ENCODE measurements at places on chromosomes 4 and X.

GRCh38 chr4:140346136-140346535 lies 27.3 kb upstream of the SCOC start:
- no peak for DNase-seq

DNA sequence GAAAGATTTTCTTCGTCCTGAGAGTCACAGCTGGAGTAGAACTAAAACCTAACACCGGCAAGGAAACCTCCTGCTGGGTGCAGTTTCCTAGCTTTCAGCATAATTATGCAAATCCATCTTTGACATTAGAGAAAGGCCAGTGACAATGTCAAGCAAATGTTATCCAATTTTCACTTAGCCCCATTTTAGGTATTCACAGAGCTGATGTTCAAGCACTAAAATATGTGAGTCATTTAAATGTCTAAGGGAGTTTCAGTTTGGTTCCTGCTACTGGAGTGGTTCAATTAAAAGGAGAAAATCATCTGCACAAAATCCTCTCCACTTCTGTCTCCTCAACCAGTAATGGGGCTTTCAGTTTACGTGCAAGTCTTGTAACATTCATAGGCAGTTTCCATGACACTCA lies 37.1 kb upstream of the AMOT start:
- no peak for DNase-seq

DNA sequence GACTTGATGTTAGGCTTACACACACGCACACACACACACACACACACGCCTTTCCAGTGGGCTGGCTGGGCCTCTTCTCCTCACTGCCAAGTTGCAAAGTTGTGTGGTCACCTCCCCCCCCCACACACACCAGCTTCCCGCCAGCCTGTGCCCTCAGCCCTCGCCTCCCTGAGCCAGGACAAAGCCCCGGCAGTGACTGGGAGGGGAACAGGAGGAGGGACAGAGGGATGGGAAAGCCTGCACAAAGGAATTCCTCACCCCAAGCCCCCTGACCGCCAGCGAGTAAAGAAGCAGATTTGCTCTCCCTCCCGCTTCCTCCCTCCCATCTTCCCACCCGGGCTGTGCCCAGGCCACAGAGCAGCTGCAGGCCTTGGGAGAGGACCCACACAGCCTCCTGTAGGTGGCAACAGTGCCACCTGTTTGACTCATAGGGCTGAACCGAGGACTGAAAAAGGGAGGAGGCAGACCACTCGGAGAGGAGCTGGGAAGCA lies at the start of gene GDPD2:
GDPD2 (plus strand) TSS at position 464 of the 491 bp plus-strand sequence. CDS start 1,671 bp downstream, outside the sequence.
- DNase-seq = no peak

DNA sequence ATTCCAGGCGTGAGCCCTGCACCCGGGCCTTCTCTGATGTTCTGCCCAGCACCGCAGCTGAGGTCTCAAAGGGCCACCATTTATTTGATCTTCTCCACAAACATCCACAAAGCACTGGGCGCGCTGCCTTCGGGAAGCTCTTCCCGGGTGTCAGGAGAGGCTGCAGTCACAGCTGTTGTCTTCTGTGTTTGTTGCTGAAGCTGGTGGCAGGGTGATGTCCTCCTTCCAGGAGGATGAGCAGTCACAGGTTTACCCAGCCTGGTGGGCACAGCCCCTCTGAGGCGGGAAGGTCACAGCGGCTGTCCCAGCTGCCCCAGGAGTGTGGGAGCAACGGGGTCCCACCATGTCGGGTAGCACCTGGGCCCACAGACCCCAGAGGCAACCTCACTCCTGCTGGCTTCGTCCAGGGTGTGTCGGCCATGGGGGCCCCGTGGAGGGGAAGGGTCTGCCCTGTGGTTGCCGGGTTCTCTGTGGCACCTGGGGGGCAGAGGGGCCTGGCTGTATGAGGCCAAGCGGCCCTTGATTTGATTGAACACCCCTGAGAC lies 27.6 kb downstream of the FGFRL1 start:
- no peak for DNase-seq

DNA sequence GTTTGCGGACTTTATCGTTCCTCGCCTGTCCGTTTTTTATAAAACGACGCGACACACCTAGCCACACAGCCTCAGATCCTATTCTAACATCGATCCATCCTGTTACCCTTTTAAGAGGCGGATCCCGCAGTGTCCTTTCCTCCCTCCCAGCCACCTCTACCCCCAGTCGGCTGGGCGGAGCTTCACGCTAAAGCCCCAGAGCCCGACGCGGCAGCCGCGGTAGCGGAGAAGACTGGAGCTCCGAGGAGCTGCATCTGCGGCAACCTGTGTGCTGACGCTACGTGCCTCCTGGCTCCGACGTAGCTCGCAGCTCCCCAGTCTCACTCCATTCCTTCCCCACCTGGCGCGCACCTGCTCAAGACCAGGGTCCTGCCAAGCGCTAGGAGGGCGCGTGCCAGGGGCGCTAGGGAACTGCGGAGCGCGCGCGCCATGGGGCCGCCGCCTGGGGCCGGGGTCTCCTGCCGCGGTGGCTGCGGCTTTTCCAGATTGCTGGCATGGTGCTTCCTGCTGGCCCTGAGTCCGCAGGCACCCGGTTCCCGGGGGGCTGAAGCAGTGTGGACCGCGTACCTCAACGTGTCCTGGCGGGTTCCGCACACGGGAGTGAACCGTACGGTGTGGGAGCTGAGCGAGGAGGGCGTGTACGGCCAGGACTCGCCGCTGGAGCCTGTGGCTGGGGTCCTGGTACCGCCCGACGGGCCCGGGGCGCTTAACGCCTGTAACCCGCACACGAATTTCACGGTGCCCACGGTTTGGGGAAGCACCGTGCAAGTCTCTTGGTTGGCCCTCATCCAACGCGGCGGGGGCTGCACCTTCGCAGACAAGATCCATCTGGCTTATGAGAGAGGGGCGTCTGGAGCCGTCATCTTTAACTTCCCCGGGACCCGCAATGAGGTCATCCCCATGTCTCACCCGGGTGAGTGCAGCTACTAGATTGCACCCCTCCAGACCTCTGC lies at the start of gene RNF128:
RNF128 (plus strand) TSS at position 217 of the 953 bp plus-strand sequence; CDS start at position 430, 213 bp downstream.
- DNase-seq = no peak

GRCh38 chr4:148565801-148566200 lies 123.6 kb upstream of the NR3C2 start:
- no peak for DNase-seq

GRCh38 chrX:150459196-150459595 lies 96.1 kb downstream of the MAMLD1 start:
- no peak for DNase-seq

- no peak for DNase-seq
These were observed 1631.9 kb upstream of the PABPC4L start for GRCh38 chr4:135833529-135833928.

DNA sequence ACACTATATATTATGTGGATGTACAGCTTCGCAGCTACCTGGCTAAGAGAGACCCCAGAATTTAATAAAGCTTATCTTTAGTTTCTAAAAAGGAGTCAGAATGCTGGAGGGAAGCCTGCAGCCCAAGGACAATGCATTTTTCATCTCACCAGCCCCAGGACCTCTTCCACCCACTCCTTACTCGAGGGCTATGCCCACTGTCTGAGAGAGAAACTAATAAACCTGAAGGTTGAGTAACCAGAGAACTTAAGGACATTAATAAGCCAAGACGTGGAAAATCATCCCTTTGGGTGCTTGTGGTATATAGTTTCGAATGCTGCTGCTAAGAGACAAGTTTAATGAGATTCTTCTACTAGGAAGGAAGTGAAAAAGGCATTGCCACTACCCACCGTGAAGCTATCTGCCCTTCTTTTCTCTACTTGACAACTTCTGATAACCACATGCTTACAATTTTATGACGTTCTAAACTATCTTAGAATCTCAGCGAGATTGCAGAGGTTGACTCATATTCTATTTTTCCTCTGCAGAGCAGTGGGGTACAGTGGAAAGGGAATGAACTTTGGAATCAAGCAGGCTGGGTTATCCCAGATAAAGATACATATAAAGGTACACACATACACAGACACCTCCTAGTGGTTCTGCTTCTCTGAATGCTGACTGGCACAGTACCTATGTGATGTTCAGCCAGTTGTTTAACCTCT lies 3.3 kb downstream of the RELL1 start:
- DNase-seq = no peak

GRCh38 chrX:24513416-24513815 lies 48.3 kb downstream of the PDK3 start:
- DNase-seq = no peak

GRCh38 chr4:3517731-3518510 lies 14.3 kb downstream of the LRPAP1 start:
- no peak for DNase-seq

DNA sequence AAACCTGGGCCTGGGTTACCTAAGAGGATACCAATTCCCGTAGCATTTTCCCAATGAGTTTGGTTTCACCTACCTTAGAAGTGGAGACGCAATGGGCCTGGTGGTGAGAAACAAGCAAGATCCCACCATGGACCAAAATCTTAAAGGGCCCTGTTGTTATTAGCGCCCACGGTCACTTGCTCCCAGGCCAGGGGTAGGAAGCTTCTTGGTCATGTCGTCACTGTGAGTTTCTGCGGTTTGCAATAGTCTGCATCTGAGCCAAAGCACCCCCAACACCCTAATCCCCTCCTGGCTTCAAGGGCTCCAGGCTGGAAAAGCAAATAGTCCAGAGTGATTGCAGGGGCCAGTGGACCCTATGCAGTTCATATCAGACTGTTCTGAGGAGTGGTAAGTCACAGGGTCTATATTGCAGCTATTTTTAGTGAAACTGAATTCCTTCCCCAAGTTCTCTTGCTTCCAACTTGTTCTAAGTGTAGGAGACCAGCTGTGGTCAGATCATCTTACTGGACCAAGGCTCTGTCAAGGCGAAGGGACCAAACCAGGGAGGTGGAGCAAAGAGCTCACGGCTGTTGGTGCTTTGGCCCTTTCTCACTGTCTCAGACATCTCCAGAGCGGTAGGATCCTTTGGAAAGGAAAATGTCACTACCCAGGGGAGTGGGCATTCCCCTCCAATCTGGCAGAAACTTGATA lies 307.9 kb upstream of the F9 start:
- DNase-seq = no peak

DNA sequence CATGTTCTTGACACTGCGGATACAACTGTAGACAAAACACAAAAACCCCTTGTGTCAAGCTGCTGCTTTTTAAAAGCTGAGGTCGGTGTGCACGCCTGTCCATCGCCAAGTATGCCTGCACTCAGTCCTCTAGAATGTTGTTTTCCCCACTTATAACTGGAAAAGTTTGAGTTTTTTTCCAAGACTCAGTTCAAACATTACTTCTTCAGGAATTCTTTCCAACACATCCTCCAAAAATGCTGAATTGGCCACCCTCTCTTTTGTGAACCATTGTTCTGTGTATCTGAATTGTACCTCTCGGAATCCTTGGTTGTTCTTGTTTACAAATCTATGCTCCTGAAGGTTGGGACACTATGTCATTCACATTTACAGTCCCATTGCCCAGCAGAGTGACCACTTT lies 94.6 kb downstream of the REELD1 start:
- DNase-seq = no peak

DNA sequence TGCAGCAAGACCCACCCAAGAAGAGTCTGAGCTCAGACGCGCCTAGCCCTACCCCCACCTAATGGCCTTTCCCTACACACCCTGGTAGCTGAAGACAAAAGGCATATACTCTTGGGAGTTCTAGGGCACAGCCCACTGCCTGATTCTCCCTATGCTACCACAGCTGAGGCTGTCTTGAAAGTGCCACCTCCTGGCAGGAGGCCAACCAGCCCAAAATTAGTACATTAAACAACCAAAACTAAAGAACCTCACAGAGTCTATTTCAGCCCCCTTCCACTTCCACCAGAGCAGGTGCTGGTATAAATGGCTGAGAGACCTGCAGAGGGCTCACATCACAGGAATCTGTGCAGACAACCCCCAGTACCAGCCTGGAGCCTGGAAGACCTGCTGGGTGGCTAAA lies 119.1 kb downstream of the HMGN5 start:
- no peak for DNase-seq

DNA sequence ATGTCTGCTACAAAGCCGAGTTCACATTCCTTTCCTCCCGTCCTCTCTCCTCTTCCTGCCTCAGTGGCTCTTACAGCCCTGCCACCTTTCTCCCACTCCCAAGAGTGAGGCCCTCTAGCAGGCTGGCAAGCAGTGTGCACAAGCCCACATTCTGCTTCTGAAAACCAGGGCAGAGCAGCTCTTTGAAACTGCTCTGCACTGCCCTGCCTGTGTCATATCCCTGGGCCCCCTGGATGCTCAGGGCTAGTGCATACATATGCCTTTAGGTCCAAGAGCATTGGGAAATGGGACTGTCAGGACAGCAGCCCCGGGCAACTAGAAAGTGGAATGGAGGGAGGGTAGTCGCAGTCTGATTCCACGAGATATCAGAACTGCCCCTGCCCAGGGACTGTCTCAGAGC lies 42.4 kb downstream of the CNGA2 start:
- no peak for DNase-seq

DNA sequence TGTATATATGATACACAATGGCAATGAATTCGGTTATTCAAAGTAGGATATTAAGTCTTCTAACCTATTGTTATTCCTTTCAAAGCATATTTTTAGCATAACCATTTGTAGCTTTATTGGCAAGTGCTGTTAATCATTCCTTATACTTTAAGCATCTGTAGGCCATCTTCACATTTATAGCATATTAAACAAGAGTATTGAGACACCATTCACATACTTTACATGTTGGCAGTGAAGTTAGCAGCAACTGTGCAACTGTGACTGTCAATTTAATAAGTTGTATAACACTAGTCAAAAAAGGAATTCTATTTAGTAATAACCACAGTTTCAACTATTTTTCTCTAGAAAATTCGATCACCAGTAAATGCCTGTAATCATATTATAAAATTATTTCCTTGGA lies 107.3 kb upstream of the MYOZ2 start:
- no peak for DNase-seq

DNA sequence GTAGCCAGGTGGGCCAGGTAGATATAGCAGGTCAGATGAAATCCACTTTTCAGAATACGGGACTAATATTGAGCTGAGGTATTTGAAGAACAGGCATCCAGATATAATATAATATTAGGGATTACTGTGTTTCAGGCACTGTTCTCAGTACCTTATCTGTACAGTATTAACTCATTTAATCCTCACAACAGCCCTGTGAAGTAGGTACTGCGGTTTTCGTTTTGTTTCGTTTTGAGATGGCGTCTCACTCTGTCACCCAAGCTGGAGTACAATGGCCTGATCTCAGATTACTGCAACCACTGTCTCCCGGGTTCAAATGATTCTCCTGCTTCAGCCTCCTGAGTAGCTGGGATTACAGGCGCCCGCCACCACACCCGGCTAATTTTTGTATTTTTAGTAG lies 129.6 kb downstream of the IL1RAPL2 start:
- no peak for DNase-seq

- no peak for DNase-seq
These were observed 50.5 kb downstream of the CWH43 start for GRCh38 chr4:49036528-49036927.

GRCh38 chr4:154822775-154823174 lies 41.7 kb downstream of the RBM46 start:
- no peak for DNase-seq

DNA sequence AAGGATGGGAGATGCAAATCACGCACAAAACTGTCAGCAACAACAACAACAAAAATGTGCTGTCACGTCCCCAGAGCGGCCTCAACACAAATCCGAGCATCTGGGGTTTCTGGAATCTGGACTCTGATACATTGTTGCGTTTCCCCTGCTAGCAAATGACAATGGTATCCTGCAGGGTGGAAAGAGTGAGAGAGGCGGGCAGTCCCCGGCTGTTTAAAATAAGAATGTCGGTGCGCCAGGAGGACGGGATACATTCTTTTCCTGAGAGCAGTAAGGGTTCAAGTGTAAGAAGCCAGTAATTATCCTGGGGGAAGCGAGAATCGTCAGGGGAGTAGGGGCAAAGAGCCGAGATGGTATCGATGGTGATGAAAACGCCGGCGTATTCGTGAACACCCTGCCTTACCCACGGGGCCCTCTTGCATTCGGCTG lies 310.2 kb downstream of the ASMT start:
- DNase-seq = no peak
